Mesenchymal stem cell (in vitro differentiated cells and primary cell): ENCODE measurements at places on chromosomes 4 and X.

DNA sequence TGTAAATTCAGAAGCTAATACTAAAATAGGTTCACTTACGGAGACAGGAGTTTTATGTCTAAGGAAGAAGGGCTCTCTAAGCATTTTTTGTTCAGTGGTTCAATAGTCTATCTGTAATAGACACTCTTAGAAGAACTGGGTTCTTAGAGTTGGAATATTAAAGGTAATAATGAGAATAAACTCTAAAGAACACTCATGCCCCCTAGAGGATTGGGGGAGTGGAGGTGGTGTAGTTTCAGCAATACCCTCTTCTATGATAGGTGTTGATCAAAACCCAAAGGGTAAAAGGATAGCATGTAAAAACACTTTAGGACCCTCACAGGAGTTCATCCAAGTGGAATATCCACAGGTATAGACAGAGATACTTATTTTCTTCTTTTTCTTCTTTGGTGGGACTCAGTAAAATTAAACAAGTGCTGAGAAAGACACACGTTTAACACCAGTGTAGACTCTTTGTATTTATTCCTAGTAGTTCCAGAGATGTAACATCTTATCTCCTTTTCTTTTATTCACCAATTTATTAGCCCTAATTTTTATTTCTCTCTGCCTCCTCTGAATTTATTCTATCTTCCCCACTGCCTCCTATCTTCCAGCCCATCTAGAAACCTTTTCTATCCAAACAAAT, 25.7 kb upstream of the MND1 start:
- DNase-seq: peak; percentile 62

DNA sequence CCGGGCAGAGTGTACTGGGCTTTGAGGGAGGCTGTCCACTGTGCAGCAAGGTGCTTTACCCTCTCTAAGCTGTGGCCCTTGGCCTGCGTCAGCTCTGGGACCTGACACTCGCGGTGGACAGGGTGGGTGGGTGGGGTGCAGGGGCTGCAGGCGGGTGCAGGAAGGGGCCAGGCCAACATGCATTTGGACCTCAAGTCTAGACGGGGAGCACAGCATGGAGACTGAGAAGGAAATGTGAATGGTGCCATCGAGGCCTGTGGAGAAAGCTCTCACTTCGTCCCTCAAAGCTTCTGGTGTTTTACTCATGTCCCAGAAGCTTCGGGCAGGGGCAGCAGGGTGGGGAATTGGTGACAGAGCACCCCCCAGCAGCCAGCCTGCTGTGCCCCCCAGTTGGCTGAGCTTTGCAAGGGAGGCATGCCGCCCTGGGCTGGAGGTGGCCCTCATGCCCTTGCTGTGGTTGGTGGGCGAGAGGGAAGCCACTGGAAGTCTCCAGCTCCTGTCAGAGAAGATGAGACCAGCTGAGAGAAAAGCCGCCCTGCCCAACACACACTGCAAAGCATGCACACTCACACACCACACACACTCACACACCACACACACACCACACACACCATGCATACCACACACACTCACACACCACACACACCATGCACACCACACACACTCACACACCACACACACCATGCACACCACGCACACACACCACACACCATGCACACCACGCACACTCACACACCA, 12.3 kb downstream of the PNMA6E start:
- no peak for DNase-seq

- peak; percentile 71 for DNase-seq
Observed at GRCh38 chr4:57078685-57079521, 31.3 kb downstream of the IGFBP7 start.

GRCh38 chr4:159016593-159017024, 86.3 kb upstream of the RAPGEF2 start:
- DNase-seq: peak; percentile 26
